ENCODE measurements at places on chromosomes 7 and 10.

- no peak for DNase-seq
Measured at GRCh38 chr10:108840944-108841343, 1082.4 kb downstream of the XPNPEP1 start.

DNA sequence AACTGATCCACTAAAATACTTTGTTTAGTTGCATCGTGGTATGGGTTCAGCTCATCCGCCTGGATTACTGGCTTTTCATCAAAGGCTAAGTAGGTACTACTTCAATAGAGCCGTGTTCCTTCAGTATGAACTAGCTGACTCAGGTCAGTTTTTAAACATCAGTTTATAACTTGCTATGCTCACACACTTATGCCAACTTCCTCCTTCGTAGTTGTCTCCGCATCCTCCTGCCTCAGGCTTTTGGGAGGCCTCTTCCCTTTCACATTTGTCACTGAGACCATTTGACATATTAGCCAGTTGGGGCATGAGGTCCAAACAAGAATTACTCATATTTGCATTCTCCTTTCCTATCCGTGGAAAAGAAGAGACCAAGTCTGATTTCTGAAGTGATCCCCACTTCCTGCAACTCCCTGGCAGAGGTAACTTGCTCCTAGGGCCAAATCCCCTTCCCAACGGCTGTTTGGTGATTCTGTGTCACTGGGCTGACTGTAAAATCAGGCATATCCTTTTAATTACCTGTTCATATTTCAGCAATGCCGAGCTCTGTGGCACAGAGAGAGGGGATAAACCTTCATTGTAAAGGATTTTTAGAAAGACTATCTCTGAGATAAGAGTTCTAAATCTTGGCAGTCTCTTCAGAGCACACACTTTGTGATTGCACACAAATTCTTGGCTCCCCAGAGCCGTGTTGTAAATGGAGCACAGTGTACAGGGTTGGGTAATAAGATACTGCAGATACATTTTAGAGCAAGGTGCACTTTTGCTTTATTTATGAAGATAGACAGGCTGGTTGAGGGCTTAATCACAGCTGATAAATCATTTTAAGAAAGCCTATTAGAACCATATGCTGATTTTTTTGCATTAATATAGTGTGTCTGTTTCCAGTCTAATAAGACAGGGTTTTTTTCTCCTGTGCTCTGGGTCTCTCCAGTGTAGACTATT is 108.0 kb downstream of the CREB5 start:
- DNase-seq: no peak

DNA sequence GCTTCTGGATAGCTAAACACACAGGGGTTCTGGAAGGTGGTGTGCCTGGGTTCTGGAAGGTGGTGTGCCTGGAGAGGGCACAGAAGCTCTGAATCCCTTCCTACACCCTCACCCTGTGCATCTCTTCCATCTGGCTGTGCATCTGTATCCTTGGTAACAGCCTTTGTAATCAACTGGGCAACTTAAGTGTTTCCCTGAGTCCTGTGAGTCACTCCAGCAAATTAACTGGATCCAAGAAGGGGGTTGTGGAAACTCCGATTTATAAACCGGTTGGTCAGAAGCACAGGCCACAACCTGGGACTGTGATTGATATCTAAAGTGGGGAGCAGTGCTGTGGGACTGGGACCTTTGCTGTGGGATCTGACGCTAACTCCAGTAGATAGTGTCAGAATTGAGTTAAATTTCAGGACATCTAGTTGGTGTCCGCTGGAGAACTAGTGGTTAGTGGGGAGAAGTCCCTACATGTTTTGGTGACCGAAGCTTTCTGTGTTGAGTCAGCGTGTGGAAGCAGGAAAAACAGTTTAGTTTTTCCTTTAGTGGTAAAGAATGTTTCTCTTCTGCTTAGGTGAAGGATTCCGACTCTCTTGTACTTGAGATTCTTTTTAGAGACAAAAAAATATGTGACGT is 228.1 kb downstream of the BMPER start:
- no peak for DNase-seq

GRCh38 chr10:45282061-45282460 is 33.3 kb downstream of the OR13A1 start:
- DNase-seq: no peak

DNA sequence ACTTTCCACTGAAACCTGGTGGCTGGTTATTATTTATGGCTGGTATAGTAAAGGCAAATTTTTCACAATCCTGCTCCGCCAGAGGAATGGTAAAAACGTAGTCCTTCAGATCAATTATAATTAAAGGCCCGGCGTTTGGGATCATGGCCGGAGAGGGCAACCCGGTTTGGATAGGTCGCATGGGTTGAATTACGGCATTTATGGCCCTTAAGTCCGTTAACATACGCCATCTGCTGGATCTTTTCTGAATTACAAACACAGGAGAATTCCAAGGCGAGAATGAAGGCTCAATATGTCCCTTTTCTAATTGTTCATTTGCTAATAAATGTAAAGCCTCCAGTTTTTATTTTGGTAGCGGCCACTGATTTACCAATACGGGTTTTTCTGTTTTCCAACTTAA is 11.3 kb upstream of the TAS2R3 start:
- DNase-seq: no peak

GRCh38 chr10:113882240-113882639 is 27.8 kb downstream of the NHLRC2 start:
- no peak for DNase-seq

DNA sequence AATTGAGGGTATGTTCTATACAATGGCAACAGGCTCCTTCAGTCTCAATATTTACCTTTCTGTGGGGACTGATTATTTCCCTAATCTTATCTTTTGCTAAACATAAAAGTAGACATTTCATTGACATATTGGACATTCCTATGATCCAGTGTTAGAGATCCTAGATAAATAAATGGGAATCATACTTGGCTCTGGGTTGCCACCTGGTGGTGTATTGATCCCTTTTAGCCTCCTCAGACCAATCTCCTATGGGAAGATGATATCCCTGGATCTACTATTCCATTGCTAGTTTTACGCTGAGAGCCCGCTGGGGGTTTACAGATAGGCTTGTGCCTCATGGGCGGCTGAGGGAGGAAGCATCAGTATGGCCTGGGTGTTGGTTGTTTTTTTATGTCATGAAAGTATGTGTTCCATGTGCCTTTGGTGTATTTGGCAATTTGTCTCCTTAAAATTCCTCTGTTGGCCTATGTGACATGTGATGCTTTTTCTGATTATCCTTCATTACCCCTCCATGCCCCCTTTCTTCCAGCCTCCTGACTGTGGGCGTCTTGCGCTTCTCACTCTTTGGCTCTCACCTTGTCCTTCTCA is 18.8 kb downstream of the CELF2 start:
- DNase-seq: no peak

- no peak for DNase-seq
Measured at GRCh38 chr7:55594414-55594813, 22.1 kb upstream of the VOPP1 start.

DNA sequence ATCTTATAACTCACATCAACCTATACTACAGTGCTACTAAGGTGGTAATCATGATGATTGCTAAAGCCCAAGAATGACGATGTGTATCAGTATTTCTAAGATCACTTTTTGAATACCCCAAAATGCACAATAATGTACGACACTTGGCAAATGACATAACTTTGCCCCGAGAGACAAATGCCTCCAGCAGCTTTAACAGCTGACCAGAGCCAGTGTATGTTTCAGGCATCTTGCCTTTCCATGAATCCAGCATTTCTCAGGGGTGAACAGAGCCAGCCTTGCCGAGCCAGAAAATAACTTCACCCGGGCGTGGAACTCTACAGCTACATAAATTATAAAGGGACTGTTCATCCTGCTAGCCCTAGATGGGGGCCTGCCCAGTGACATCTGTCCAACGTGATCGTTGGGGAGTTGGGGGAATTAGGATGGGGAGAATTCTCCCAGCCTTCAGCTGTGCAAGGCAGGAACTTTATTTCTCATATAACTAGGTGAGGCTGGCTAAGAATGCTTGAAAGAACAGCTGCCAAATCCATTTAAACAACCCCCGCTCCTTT is 1.8 kb downstream of the IGFBP3 start:
- DNase-seq: no peak

GRCh38 chr7:150979713-150980390 is 1.7 kb upstream of the KCNH2 start:
- no peak for DNase-seq

GRCh38 chr10:80894797-80895467 is 357.2 kb downstream of the SH2D4B start:
- DNase-seq: no peak

- no peak for DNase-seq
Measured at GRCh38 chr7:101546308-101546936, 82.7 kb downstream of the MYL10 start.

DNA sequence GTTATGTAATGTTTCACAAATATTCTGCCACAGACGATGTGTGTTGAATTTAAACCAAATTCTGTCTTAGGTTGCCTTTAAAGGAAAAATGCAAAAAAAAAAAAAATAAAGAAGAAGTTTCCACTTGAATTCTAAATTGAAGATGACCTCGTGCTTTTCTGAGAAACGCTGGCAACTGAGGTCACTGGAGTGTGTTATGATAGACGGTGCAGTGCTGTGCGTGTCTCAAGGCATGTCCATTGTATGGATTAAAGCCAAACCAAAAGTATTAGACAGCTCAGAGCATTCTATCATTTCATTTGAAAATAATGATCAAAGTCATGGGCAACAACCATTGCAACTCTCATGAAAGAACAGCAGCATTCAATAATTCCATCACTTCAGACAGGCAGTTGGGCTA is 483.9 kb downstream of the GRM8 start:
- no peak for DNase-seq

- no peak for DNase-seq
Measured at GRCh38 chr7:42702647-42703046, 209.2 kb downstream of the C7orf25 start.

GRCh38 chr7:32583791-32584190 is 88.5 kb downstream of the AVL9 start:
- no peak for DNase-seq

GRCh38 chr7:107180378-107180777 is 11.6 kb downstream of the HBP1 start:
- peak; percentile 51 for DNase-seq

DNA sequence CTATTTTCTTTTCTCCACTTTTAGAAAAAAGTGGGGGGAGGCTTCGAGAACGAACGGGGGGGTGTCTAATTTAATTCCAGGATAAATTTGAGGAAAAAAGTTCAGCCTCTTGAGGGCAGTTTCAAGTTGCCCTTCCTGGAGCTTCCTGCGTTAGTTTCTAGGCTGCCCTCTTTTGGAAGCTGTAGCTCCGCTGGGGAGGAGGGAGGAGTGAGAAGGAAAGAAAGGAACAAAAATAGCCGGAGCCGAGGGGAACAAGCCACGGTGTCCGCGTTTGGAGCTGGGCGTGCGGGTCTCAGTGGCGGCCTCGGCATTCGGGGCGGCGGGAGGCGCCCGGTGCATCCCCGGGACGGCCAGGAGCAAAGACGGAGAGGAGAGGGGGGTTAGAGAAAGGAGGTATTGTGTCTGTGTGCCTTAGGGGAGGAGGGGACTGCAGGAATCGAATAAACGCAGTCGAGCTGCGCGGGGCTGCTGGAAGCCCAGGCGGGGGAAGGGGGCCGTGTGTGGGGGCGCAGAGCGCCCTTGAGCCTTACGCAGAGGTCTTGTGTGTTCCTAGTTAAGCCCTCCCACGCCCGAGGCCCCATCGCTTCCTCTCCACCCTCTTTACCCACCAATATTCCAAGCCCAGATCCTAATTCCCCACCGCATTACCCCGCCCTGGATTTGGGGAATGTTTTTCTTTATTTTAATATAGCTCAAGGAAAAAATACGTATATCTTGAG is 2.0 kb upstream of the TNRC18 start:
- no peak for DNase-seq

- no peak for DNase-seq
Measured at GRCh38 chr7:47844311-47844710, 104.0 kb downstream of the PKD1L1 start.

DNA sequence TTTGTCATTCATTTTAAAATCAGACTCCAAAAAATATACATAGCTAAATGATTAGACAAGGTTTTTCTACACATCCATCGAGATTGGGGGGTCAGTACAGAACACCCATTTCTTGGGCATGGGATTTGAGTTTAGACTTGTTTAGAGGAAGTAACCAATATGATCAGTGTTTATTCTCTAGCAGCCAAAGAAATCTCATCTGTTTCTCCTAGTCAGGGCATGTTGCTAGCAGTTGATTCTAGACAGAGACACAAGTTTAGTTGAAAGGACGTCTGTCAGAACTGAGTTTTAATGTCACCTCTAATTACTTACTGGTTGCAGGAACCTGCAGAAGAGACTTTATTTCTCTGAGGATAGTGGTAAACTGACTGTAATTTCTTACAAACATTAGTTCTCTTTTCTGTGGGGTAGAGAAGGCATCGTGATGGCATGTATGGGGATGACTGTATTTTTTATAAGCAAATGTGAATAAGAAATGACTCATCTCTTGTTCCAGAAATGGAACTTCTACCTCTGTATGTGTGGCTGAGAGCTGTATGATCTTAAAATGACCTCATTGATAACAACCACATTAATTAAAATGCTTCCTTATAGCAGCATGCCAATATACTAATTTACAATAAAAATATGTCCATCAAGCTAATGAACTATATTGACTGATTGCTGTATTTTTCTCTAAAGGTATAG is 30.6 kb upstream of the RHOBTB1 start:
- no peak for DNase-seq

DNA sequence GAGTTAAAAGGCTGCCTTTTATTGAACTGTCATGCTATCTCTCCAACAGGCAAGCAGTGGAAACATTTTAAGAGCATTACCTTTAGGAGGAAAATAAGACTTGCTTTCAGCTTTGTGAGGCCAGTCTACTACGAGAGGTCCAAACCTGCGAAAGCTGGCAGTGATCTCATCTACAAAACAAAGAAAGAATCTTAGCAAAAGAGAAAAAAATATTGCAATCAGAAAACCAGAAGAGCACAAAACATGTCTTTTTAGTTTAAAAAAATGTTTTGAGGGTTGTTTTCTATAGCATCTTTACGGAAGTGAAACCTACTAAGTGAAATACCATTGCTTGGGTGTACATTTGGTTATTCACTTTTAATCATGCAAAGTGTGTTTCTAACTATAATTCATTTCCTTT is 147.9 kb downstream of the CPEB3 start:
- no peak for DNase-seq

- DNase-seq: no peak
Measured at GRCh38 chr10:125107166-125107949, 53.0 kb downstream of the CTBP2 start.

DNA sequence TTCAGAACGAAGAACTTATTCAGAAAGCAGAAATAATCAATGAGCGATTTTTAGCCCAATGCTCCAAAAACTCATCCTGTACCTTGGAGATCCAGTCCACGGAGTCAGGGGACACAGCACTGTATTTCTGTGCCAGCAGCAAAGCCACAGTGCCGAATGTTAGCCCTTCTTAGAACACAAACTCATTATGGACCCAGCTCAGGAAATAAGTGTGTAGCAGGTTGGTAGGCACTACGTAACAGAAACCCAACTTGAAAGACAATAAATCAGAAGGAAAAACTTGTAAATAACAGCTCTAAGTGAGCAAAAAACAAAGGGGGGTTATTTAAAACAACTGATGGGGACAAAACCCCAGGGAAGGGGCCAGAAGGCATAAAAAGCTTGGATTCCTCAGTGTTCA is 112.0 kb upstream of the PRSS1 start:
- no peak for DNase-seq

- DNase-seq: no peak
Measured at GRCh38 chr7:132486274-132486610, 90.0 kb downstream of the PLXNA4 start.
